ENCODE measurements at places on chromosomes 3 and 15. TPM values are rescaled to one million over a fixed set of nuclear protein-coding genes. Genes with fewer than 3 reads are reported as not detected.

Gene GOLGA8B
- 10.7 TPM for total RNA-seq

Gene MME
- total RNA-seq, result 3.7 TPM

Gene HYAL2
- 29.9 TPM for total RNA-seq

Gene PRKCI
- 11.4 TPM for total RNA-seq

Gene PLCH1
- 0.68 TPM for total RNA-seq

Gene MEGF11
- total RNA-seq, result not detected

Gene GABRB3
- 0.45 TPM for total RNA-seq

Gene TRAT1
- not detected for total RNA-seq

Gene OXNAD1
- 16.9 TPM for total RNA-seq

Gene STRA6
- total RNA-seq, result 0.21 TPM

Gene CATSPER2
- total RNA-seq, result 1.2 TPM

Gene ST8SIA2
- total RNA-seq, result 0.45 TPM

Gene KBTBD13
- total RNA-seq, result 4.6 TPM

Gene NGLY1
- 23.4 TPM for total RNA-seq

Gene MESD
- 14.7 TPM for total RNA-seq

Gene LRRIQ4
- total RNA-seq, result 0.24 TPM

Gene AQP9
- total RNA-seq, result 1.4 TPM

Gene KIF9
- total RNA-seq, result 7.5 TPM

Gene GP9
- total RNA-seq, result not detected

Gene PRSS50
- 0.15 TPM for total RNA-seq

Gene SNX22
- total RNA-seq, result 2.4 TPM

Gene ZCWPW2
- total RNA-seq, result 2.3 TPM

Gene SNX4
- total RNA-seq, result 20.2 TPM

Gene MINAR1
- 0.13 TPM for total RNA-seq

Gene CCDC50
- total RNA-seq, result 40.0 TPM

Data from heart right ventricle (tissue), 16 donors.